Adrenal gland (tissue), 19 donors: ENCODE measurements at places on chromosomes 5 and 9.

GRCh38 chr5:43369651-43370050 is 42.5 kb downstream of the CCL28 start:
- no peak for DNase-seq

- DNase-seq: no peak
Measured at GRCh38 chr9:115596021-115596745, 478.2 kb upstream of the TNC start.

GRCh38 chr9:5441043-5441442 is 3.3 kb upstream of the PLGRKT start:
- no peak for DNase-seq

- DNase-seq: peak; percentile 78
Measured at GRCh38 chr5:150217873-150218692, 28.2 kb downstream of the SLC6A7 start.

- DNase-seq: peak; percentile 48
Measured at GRCh38 chr9:134214766-134215419, 50.5 kb upstream of the RNU6ATAC start.

DNA sequence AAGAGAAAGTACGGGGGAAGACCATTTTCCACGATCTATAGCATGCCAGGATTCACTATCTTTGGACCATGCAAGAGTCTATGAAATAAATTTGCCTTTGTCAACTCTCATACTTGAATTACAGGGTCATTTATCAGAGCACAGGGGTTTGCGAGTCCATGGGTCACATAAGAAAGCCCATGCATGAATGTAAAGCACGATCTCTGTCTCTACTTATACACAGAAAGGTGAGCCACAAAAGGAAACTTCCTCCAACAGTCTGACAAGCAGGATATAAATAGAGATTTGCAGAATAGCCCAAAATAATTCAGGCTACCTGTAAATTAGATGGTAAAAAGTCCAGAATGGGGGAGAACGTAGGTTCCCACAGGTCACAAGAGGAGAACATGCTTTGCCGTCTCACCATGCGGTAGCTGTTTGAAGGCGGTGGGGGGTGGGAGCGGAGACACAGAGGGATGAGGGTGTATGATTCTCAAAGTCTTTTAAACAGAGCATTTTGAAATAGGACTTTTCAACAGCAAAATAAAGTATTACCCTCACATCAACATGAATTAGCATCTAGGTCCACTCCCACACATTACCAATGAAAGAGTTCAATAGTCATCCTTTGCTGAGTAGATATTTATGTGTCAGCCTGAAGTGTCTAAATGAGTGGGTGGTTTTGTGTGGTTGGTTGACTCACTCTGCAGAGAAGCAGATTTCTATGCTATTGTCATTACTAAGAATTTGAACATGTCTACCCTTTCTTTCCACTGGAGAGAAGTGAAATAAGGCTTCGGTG is 279.7 kb downstream of the EBF1 start:
- no peak for DNase-seq

- no peak for DNase-seq
Measured at GRCh38 chr5:53364061-53364460, 116.4 kb upstream of the FST start.

DNA sequence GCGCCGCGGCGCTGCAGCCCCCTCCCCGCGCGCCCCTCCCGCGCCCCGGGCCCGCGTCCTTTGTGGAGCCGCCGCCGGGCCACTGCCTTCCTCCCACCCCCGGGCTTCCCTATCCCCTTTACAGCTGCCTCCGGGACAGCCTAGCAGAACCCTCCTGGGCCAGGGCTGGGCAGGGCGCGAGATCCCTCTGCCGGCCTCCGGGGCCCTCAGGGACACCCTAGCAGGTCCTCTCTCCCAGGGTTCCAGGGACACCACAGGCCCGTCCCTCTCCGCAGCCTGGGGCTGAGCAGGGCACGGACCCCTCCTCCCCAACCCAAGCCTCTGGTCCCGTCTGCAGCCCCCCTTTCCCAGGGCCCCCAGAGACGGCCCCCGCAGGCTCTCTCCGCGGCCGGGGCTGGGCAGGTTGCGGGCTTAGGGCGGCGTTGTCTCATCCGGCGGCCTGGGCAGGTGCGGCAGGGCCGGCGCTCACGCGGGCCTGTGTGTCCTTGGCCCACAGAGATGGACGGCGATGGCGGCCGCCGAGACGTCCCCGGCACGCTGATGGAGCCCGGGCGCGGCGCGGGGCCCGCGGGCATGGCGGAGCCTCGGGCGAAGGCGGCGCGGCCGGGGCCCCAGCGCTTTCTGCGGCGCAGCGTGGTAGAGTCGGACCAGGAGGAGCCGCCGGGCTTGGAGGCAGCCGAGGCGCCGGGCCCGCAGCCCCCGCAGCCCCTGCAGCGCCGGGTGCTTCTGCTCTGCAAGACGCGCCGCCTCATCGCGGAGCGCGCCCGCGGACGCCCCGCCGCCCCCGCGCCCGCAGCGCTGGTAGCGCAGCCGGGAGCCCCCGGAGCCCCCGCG is 710 bp downstream of the WNK2 start:
- DNase-seq: no peak

DNA sequence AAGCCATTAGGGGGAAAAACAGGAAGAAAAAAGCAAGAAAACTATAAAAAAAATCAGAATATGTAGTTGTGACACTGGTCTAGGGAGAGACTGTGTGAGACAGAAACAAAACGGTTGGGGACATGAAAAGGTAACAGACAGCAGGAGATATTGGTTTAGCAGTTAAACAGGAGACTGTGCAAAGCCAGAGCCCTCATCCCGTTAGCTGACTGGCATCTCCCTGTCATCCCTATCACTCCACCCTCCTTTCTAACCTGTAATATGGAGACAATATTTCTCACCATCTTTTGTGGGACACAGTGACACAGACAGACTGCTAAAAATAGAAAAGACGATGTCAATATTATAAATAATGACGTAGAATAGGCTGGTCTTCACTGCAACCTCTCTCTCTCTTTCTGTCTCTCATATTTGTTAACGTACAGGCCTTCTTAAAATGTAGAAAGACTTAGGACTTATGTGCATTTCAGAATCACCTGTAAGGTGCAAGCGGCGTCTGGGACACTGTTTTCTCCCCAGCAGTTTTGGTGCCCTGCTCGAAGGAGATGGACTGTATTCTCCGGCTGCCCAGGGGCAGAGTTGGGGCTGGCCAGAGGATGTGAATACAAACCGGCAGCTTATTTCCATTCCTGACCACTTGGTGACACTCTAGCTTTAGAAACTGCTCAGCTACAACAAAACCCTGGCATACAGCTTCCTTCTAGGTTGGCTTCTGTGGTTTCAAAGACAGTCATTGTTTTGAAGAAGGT is 190.6 kb downstream of the MAT2B start:
- DNase-seq: peak; percentile 20

DNA sequence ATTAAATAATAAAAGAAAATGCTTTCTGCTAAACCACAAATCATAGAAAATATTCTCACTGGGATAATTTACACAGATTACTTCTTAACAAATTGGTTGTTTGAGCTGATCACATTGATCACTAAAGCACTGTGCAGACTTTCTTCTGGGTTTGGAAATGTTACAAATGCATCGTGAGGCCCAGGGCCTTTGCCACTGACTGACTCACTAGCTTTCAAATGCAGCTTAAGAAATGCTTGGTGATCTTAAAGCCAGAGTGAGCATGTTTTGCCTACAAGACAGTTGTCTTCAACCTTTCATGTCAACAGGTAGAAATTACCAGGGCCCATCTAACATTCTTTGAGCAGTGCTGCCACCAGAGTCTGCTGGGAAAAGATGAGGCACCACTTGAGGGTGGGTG is 252.3 kb upstream of the ADRA1B start:
- DNase-seq: no peak

GRCh38 chr5:139014726-139015125 is 139.6 kb upstream of the LRRTM2 start:
- DNase-seq: peak; percentile 85

DNA sequence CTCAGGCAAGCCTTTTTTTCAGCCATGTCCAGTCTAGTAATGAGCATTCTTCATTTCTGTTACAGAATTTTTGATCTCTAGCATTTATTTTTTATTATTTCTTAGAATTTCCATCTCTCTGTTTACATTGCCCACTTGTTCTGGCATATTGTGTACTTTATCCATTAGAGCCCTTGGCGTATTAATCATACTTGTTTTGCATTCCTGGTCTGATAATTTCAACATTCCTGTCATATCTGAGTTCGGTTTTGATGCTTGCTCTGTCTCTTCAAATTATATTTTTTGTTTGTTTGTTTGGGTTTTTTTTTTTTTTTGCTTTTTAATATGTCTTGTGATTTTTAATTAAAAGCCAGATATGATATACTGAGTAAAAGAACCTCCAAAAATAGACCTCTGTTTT is 23.0 kb upstream of the JAK2 start:
- no peak for DNase-seq

DNA sequence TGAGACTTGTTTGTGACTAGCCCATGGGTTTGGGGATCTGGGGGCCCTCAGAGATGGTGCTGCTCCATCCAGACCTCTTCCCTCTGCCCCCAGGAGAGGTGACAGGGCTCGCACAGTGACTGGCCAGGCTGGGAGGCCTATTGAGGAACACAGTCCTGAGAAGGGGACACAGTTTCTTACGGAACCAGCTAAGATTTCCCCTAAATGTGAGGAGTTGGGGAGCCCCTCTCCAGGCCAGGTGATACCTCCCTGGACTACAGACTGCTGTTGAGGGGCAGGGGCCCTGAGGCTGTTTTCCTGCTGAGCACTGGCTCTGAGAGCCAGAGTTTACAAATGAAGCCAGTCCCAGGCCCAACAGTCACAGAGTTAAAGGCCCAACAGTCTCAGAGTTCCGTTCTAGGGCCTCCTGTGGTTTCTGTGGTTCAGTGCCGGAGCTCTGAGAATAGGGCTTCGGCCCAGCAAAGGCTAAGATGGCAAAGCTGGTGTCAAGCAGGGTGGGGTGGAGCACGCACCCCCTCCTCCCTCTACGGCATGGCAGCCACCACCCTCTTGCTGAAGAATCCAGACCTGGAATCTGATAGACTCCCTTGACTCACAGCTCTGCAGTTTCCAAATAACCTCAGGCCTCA is 1.1 kb upstream of the SEMA4D start:
- DNase-seq: no peak

GRCh38 chr5:119418606-119419100 is 33.6 kb upstream of the HSD17B4 start:
- no peak for DNase-seq

DNA sequence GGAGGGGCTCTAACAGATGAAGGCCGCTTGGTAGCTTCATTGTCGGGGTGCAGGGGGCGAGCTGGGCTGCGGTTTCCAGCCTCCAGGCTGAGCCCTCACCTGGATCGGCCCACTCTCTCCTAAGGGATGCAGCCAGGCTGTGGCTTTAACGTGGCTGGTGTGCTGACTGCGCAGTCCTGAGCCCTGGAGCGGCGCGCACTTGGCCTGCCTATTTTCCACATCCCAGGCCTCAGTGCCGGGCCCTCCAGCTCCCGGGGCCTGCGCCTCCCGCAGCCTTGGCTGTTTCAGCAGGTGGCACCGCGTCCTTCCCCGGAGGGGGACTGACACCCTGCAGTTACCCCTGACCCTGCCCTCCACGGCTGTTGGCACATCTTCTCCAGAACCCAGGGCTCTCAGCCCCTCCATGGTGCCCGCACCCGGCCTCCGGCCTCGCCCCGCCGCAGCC is 1.4 kb downstream of the RNU6ATAC start:
- no peak for DNase-seq

DNA sequence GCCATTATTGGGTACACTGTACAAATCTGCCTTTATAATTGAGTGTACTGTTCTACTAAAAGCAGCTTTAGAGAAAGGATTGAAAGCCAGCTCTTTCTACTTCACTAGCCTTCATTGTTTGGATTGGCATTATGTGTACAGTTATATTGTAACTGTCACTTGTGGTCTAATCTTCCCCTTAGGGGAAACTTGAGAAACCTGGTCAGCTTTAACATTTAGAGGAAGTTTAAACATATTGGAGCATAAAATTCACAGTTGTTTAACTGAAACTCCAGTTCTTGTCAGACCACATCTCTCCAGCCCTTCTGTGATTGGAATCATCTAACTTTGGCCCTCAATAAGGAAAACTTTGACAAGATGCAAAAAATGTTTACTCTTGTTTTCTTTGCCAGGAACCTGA is 24.6 kb downstream of the PIK3R1 start:
- no peak for DNase-seq

DNA sequence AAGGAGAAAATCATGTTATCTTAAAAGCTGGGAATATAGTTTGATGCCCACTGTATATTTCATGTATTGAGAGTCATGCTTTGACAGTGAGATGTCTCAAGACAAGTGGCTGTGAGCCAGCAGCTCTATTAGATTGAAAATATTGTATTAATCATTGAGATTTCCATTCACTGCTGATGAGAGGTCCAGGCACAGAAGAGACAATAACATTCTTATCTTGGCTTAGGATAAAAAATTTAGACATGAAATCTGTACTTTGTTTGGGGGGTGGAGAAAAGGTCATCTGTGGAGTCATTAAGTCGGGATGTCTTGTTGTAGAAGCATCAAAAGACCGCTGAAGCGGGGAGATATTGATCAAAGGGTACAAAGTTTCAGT is 97.9 kb upstream of the EQTN start:
- no peak for DNase-seq

DNA sequence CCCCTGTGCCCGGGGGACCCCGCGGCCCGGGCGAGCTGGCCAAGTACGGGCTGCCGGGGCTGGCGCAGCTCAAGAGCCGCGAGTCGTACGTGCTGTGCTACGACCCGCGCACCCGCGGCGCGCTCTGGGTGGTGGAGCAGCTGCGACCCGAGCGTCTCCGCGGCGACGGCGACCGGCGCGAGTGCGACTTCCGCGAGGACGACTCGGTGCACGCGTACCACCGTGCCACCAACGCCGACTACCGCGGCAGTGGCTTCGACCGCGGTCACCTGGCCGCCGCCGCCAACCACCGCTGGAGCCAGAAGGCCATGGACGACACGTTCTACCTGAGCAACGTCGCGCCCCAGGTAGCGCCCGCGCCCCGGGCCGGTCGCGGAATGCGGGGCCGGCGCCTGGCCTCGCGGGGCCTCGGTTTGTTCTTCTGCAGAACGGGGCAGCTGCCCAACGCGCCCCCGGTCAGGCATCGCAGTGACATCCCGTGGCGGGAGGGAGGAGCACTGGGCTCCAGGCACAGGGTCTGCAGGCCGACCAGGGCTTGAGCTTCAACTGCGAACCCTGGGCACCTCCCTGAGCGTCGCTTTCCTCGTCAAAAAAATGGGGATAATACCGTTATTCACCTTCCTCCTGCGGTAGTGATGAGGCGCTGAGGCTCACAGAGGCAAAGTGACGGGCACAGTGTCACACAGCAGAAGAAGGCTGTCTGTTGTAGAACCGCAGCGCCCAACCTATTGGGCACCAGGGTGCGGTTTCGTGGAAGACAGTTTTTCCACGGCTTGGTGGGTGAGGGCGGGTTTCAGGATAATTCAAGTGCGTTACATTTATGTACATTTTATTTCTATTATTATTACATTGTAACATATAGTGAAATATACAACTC is 777 bp downstream of the ENDOG start:
- DNase-seq: no peak

GRCh38 chr9:137266162-137266527 is 11.0 kb downstream of the NELFB start:
- no peak for DNase-seq

GRCh38 chr5:109769597-109770291 is 80.0 kb downstream of the MAN2A1 start:
- no peak for DNase-seq

- DNase-seq: no peak
Measured at GRCh38 chr5:33398501-33398900, 42.3 kb upstream of the TARS1 start.
